AG08395 (cell line): ENCODE measurements at places on chromosomes 1 and 21.

DNA sequence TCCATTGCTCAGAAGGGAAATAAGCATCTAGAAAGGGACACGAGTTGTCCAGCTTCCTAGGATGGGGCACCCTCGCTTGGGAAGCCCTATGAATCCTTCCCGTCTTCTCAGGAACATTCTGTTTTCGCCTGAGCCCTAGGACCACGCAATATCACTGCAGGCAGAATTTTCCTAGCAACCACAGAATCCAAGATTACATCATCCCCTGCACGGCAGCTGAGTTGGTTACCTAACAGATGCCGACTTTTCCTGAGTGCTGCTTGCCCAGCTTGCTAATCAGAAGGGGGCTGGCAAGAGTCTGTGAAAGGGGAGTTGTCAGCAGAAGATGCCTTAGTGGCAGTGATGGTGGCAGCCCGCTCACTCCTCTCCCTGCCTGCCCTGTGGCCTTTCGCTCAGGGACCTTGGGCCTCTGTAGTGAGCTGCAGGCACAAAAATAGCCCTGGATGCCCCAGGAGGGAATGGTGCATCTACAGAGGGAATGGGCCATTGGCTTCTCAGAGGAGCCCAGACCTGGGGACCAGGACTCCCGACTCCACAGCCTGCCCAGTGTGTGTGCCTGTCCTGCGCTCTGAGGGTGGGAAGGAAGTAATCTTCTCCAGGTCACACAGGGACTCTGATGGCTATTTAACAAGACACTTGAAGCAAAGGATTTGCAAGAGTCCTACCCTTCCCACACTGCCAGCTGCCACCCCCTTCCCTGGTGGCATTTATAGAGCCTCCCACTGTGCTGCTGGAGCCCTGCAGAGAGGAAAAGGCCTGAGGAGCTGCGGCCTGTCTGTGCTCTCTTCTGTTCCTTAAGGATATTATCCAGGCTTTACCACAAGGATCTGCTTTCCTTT, 28.9 kb upstream of the CLSTN1 start:
- DNase-seq, result peak; percentile 90

GRCh38 chr1:201319631-201320030, 36.3 kb downstream of the PKP1 start:
- DNase-seq, result no peak

- no peak for DNase-seq
Observed at GRCh38 chr1:97551113-97551512, 369.7 kb downstream of the DPYD start.

- DNase-seq, result no peak
Observed at GRCh38 chr1:179146476-179146875, 64.6 kb downstream of the TOR3A start.

DNA sequence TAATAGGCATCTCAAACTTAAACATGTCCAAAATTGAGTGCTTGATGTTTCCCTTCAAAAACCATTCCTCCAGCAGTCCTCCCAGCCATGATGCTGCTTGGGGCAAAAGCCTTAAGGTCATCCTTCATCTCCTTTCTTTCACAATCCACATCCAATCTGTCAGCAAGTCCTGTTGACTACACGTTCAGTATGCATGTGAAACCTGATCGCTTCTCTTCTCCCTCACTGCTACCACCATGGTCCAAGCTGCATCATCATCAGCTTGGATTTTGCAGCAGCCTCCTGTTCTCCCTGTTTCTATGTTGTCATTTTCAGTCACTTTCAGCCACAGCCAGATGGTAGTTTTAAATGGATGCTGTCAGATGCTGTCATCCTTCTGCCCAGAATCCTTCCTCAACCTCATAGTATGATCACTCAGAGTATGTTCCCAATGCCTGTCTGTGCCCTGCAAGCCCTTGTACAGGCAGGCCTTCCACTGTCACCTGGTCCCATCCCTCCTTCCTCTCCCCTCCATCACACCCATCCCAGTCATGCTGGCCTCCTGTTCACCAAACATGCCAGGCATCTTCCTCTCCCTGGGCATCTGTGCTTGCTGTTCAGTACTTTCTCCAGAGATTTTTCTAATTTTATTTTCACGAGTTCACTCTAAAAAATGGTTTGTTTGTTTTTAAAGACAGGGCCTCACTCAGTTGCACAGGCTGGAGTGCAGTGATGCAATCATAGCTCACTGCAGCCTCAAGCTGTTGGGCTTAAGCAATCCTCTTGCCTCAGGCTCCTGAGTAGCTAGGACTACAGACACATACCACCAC, 66.0 kb downstream of the SYDE2 start:
- DNase-seq, result no peak

GRCh38 chr1:29670752-29671151, 434.4 kb downstream of the PTPRU start:
- no peak for DNase-seq

GRCh38 chr1:107076841-107077240, 20.4 kb downstream of the PRMT6 start:
- DNase-seq, result peak; percentile 79

- DNase-seq, result peak; percentile 11
Observed at GRCh38 chr1:199954699-199955098, 72.8 kb upstream of the NR5A2 start.

- DNase-seq, result no peak
Observed at GRCh38 chr21:36481639-36482038, 1.7 kb upstream of the CLDN14 start.

DNA sequence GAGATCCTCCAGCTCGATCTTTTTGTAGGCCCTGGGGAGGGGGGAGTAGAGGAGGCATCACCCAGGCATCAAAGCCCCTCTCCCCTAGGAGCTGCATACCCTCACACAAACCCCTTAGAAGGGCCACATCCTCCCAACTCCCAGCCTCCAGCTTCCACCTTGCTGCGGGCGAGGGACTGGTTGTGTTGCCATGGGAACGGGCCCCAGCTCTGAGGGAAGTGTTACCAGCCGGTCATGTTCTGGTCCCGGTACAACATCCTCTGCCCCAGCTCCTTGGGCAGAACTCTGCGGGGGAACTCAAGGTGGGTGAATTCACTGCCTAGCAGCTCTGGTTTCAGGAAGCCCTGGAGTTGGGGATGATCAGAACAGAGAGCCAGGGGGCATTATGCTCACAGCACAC, 4.1 kb downstream of the PPM1J start:
- DNase-seq, result no peak

- DNase-seq, result peak; percentile 22
Observed at GRCh38 chr1:215526147-215526845, 40.8 kb upstream of the KCTD3 start.

GRCh38 chr21:17495680-17496079, 17.2 kb upstream of the CXADR start:
- no peak for DNase-seq

DNA sequence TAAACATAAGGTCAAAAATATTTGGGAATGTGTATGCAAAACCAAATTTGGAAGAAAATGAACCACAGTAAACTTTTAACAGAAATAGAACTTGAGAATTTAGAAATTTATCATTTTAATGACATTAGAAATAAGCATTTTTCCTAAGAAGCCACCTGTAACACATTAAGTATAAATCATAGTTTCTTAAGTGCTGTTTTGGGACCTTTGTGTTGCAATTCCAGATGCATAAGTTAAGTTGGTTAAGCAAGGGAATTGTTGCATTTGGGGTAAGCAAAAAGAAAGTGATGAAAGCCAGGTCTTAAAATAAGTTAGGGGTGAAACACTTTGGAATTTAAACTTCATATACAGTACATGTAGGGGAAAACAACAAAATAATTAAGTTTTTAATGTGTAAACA, 49.8 kb downstream of the CDKN2C start:
- DNase-seq, result peak; percentile 7

DNA sequence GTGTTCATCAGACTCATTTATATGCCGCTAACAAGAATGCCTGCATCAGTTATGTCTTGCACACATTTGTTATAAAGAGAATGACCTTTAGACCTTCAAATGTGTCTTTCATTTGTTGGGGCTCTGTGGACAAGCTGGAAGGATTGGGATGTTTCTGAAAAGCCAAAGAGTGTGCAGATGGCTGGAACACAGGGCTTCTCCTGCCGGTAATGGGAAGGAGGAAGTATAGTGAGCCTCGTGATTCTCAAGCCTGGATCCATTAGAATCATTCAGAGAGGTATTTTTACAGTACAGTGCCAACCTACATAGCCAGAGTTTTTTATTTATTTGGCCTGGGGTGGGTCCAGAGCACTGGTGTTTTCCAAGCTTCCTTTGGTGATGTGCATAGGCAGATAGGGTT, 40.6 kb upstream of the ATP1A1 start:
- DNase-seq, result no peak

DNA sequence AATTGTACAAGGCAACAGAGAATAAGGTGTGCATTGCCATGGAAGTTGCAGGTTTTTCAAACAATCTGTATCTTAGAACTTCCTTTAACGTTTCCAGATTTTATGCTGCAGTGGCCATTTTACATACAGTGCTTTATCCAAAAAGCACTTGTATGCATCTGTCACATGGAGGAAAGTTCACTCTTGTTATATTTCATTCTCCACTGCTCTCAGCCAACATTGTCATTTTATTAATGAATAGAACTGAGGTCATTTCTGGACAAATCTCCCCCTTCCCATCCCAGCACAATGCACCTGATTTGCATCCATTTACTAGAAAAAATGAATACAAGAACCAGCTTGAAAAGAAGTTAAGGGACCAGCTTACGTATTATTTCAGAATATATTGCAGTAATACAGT, 342.0 kb downstream of the USP25 start:
- no peak for DNase-seq

DNA sequence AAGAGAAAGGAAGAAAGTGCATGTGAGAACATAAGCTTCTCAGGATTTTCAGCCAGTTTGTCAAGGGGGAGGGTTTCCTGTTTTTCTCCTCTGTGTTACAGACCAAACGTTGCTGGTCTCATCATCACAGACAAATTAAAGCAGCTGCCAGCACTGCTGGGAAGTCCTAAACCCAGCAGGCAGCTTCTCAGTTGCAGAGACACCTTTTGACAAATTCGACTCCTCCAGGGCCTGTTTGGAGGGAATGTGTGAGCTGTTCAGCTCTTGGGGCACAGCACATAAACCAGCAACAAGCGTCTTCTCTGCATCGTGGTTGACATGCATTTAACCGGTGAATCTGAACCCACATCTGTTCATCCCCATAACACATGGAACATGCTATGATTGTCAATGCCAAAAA, 454.6 kb upstream of the RUNX1 start:
- peak; percentile 38 for DNase-seq

DNA sequence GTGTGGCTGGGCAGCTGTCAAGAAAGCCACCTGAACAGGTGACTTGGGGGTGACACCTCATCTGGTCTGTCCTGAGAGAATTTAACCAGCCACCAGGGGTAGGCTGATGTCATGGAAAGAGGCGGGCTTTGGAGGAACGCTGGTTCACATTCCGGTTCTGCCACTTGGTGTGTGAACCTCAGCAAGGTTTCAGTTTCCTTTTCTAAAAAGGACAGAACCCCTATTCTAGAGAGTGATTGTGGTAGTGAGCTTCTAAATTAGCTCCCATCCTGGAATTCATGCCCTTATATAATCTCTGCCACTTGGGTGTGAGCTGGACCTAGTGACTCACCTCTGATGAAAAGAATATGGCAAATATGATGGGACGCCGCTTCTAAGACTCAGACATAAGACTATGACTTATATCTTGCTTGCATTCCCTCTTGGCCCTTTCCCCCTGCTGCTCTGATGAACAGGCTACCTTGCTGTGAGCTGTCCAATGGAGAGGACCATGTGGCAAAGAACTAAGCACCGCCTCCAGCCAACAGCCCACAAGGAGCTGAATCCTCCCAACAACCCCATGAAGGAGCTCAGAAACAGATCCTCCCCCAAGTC, 332.1 kb downstream of the RRAGC start:
- no peak for DNase-seq

- peak; percentile 66 for DNase-seq
Observed at GRCh38 chr21:36437745-36438128, 42.2 kb downstream of the CLDN14 start.

DNA sequence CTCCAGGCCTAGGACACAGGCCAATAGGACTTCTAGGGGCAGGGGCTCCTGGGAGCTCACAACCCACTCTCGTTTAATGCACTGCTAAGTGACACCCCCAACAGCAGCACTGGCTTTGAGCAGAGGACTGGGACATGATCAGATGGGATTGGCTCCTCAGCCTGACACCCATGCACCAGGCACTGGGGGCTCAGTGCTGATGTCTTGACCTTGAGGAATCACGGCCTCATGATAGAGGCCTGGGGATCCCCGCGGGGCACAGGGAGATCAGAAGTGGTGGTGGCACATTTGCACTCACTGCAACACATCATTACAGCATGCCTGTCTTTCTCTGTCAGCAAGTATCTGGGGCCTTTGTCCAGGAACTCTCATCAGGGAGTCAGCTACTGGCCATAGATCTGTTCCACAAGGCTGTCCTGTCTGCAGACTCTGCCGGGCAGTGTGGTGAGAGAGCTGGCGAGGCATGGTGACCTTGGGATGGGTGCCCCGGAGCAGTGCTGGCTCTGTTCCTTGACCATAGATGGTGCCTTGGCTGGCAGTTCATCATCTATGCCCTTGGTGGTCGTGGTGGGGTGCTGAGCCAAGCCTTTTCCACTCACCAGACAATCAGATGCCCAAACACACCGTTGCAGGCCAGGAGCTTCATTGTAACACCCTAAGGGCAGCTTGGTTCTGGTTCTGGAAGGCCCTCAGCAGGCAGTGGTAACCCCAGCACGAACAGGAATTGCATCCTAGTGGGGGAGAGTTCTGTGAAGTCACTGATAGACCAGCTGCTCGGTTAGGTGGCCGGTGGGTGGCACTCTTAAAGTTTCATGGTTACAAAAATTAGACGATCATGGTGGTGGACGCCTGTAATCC, 22.2 kb upstream of the PARP1 start:
- no peak for DNase-seq
